Posterior vena cava (tissue), 2 donors: ENCODE measurements at places on chromosomes 6 and 20. TPM values are rescaled to one million over a fixed set of nuclear protein-coding genes. Genes with fewer than 3 reads are reported as not detected.

TRMT6 gene
- total RNA-seq, result 12.0 TPM

MUC21 gene
- total RNA-seq, result not detected

- DNase-seq, result no peak
Observed at GRCh38 chr6:88047510-88048150, at the start of gene SPACA1. Gene SPACA1, plus strand, starts transcription at chr6:88047841. Its CDS starts 65 bp downstream, at chr6:88047906.

DNA sequence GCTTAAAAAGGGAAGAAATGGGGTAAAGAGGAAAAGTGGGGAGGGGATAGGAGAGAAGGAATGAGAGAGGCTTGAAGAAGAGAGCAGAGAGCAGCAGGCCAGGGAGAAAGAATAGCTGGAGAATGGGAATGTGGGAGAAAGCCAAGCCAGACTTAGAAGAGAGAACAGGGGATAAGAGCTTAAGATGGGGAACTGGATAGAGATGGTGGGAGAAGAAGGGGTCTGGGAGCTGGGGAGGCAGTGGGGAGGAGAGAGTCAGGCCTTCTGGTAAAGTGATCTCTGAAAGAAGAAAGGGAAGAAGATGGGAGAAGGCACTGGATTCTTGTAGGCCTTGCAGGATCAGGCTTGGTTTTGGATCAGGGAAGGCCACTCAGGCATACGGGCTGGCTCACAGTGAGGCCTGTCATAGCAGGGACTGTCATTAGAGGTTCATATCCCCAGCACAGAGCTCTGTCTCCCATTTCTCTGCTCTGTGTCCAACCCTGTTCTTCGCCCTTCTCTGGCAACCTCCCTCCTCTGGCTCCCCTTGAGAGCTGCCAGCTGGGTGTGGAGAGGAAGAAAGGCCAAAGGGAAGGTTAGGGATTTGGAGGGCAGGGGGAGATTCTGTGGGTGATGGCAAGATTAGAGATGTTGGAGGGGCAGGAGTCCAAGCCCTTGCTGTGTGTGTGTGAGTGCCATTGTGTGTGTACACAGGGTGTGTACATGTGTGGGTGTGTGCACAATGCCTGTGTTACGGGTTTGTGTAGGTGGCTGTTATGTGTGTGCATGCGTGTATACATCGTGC is 9.3 kb downstream of the SYNGAP1 start:
- no peak for DNase-seq

DNA sequence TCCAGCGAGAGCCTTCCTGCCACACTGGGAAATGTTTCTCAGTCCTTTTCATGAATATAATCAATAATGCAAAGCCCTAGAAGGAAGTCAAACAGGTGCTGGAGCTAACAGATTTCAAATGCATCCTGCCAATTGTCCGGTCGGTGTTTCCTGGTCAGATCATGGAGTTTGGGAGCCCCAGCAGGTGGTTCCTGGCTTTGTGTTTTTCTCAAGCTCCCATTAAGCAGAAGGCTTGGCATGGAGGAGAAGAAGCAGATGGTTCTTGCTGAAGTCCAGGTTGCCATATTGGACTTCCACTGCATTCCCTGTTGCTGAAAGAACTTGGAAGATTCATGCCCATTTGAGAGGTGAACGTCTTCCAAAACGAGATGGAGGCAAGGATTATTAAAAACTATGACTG is 68.6 kb downstream of the GFOD1 start:
- DNase-seq, result no peak

- no peak for DNase-seq
Observed at GRCh38 chr6:25028328-25028727, 92.6 kb upstream of the RIPOR2 start.

GRCh38 chr6:33994472-33995308 is 151.2 kb downstream of the GRM4 start:
- peak; percentile 55 for DNase-seq

GRCh38 chr6:42431877-42432276 is 19.8 kb downstream of the TRERF1 start:
- DNase-seq, result no peak

HEY2 gene
- 9.2 TPM for total RNA-seq

GRCh38 chr20:64003960-64004725 is 23.2 kb downstream of the PRPF6 start:
- no peak for DNase-seq

SNAI1 gene
- total RNA-seq, result 8.6 TPM

DEF6 gene
- 6.0 TPM for total RNA-seq

DNA sequence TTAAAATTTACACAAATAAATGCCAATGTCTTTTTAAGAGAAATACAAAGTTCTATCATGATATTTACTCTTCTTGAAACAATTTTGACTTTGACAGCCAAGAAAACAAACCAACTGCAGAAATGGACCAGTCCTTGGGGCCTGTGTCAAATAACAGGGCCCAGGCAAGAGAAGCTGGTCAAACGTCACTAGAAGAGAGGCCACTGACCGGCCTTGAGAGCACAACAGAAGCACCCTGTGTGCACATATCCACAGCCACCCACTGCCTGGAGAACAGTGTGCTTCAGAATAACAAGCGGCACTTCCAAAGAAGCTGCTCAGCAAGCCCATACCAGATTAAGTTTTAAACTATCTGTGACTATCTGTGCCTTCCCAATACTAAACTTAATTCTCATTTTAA is 14.8 kb downstream of the APMAP start:
- no peak for DNase-seq

- DNase-seq, result no peak
Observed at GRCh38 chr6:98847416-98847778, 13.0 kb downstream of the POU3F2 start.

C6orf15 gene
- total RNA-seq, result not detected

BMP2 gene
- total RNA-seq, result 3.2 TPM

GRCh38 chr20:57630061-57630460 is 9.8 kb upstream of the ZBP1 start:
- DNase-seq, result no peak

DNA sequence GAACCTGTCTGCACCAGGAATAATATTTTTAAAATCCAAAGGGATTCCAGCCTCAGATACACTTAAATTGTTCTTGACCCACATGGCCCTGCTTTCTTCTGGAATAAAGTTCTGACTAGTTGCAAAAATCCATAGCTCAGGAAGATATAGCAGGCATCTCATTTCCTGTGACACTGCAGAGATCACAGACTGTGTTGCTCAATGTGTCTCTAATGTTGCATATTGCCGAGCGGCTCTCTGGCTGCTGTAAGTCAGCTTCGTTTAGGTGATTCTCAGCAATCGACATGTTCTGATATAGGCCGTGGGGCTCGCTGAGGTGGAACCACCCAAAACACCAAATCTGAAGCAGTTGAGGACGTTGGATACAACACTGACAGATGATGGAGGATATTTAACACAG is 498.3 kb upstream of the AGPAT4 start:
- no peak for DNase-seq

ARFGEF3 gene
- 2.0 TPM for total RNA-seq

ARMH2 gene
- not detected for total RNA-seq

- peak; percentile 36 for DNase-seq
Observed at GRCh38 chr6:3290149-3290930, 31.6 kb downstream of the PSMG4 start.

DNA sequence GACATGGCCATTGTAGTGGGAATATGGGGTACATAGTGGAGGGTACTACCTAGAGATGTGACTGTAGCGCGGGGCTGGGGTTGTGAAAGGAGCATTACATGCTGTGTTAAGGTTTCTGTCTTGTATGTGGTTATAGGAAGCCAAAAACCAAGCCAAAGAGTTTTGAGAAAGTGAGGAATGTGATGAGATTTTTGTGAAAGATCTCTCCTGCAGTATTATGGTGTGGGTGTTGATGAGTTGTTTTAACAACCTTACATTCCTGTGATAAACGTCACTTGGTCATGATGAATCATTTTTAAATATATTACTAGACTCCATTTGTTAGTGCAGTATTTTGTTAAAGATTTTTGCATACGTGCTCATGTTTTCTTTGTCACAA is 48.9 kb downstream of the ZFAND3 start:
- no peak for DNase-seq

RSPO4 gene
- 0.24 TPM for total RNA-seq

AIF1 gene
- 68.7 TPM for total RNA-seq

GRCh38 chr6:170289951-170290295 is 955 bp downstream of the DLL1 start:
- DNase-seq, result no peak

DNA sequence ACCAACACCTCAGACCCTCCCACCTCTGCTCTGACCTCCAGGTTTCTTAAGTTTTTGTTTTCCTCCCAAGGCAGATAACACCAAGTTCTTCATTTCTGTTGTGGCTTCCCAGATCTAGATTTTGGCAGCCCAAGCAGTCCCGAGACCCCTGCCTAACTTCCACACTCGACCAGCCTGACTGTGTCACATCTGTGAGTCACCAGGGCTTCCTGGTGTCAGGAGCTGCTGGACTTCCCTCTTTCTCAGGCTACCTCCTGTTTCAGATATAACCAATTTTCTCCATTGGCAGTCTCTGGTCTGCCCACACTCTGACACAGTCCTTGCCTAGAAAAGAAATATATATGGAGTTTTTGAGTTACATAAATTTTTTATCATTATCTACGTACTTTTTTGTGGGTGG is 46.1 kb upstream of the CCN6 start:
- DNase-seq, result peak; percentile 84

DNA sequence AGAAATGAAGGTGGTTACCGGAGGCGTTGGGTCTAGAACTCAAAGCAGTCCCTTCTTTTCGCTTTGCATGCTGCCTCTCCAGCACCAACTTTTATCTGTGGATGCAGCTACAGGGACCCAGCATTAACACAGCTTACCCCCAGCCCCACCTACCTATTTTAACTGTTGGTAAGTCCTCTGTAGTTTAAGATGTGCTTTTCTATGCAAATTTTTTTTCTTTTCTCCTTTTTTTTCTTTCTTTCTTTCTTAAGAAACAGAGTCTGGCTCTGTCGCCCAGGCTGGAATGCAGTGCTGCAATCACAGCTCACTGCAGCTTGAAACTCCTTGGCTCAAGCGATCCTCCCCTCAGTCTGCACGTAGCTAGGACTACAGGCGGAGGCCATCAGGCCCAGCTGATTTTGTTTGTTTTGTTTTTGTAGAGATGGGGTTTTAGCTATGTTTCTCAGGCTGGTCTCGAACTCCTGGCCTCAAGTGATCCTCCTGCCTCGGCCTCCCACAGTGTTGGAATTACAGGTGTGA is 6.5 kb upstream of the USP45 start:
- DNase-seq, result peak; percentile 84

DNA sequence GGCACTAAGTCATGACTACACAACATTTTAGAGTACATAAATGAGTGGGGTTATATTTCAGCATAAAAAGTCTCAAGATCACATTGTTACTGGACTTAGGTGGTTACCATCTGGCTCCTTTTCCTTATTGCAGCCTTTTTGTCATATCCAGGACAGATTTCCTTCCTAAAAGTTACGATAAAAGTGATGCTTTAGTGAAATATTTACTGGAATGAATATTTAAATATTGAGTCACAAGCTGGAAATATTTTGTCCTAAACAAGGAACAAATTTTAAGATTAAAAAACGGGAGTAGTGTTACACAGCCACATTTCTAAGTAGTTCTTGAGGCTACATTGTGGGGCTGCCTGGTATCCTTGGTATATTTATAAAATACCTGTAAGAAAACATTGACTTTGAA is 52.2 kb downstream of the CDC40 start:
- no peak for DNase-seq

DNA sequence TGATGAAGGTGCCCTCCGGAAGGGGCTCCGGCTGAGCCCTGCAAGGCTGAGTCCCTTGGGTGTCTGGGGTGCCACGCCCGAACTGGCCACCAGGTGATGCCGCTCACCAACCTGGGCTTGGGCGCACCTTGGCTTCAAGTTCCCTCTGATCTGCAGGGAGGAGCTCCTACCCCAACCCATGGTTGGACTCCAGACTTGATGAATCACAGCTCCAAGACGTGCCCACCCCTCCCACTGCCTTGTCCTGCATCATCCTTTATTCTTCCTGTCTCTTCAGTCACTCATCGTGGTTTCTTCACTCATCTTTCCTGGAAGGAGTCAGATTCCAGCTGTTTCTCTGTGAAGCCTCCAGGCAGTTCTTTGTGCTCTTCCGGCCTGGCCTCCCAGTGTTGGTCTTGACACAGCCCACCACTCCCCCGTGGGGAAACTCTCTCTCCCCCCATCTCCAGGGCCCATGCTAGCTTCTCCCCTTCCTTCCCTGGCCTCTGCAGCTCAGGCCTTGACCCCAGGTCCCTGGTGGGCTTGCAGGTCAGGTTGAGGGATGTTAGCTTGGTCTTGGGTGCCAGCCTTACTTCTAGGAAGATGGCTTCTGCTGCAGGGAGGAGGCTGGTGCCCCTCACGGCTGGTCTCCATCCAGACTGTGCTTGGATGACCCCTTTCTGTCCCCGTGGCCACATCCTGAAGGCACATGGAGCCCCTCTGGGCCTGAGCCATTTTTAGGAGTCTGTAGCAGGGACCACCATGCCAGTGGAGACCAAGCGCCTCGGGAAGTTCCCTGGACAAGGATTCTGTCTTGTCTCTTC is 2.6 kb upstream of the ZBP1 start:
- peak; percentile 83 for DNase-seq

- DNase-seq, result peak; percentile 63
Observed at GRCh38 chr6:158005626-158006180, 24.0 kb downstream of the SYNJ2 start.

GRCh38 chr20:47456952-47457724 is 44.5 kb upstream of the NCOA3 start:
- peak; percentile 46 for DNase-seq

DNA sequence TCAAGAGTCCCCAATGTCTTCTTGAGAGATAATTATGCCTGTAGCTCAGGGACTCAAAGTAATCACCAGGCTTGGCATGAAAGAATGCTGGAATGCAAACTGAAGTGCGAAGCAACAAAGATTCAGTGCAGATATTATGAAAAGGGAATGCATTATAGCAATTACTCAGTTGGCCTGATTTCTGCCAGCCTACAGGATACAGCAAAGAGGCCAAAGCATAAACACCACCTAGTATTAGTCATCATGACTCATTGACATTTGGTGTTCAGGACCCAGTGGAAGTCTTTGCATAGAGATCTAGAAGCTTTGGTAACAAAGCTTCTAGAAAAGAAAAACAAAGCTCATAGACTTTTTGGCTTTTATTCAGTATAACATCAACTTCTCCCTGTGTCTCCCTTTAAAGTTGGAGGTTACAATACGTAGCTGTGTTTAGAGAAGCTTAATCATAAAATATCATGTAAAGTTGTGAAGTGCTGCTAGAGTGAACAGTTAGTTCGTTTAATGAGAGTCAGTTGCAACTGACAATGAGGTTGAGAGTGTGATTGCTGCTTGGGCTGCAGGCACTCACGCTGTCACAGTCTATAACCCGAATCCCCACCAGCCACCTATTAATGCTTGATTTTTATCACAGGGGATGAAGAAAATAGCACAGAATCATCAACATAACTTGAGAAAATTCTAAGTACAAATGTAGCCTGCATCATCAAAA is 932.7 kb downstream of the TFAP2A start:
- no peak for DNase-seq

GRCh38 chr20:16711661-16712258 is 18.1 kb upstream of the SNRPB2 start:
- no peak for DNase-seq

GRCh38 chr6:43714311-43715055 is 26.9 kb upstream of the MRPS18A start:
- peak; percentile 77 for DNase-seq
